Cerebellar nuclear complex (tissue), 1 donor: ENCODE measurements at places on chromosomes 1 and 21.

- DNase-seq, result no peak
These were observed 19.3 kb downstream of the SERTAD4 start for GRCh38 chr1:210251680-210252490.

DNA sequence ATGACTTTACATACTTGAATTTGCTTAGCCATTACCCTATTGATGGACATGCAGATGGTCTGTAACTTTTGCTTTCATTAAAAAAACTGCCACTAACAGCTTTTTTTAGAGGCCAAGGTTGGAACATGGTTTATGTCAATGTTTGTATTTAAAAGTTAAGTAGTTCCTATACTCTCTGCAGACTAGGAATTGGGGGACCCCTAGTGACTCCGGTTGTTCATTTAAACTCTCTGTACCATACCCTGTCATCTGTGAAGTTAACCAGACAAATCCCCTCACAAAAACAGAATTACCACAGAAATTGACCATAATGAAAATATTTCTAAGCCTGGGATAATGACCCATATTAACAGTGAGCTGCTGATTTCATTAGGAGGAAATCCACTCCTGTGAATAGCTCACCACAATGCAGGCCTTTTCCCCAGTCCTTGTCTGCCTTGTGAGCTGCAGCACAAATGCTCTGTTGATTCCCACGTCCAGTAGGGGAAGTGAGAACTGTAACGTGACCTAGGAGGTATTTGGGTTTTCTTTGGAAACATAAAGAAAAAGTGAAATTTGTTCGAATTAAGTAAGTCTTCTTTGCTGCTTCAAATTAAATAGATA, 30.2 kb upstream of the CD101 start:
- DNase-seq, result no peak

GRCh38 chr1:4586611-4587160, 67.7 kb upstream of the AJAP1 start:
- DNase-seq, result no peak

GRCh38 chr21:28431022-28431421, 561.7 kb downstream of the LTN1 start:
- no peak for DNase-seq

GRCh38 chr1:222994511-222995235, 148.4 kb downstream of the TLR5 start:
- DNase-seq, result no peak

GRCh38 chr1:211337430-211338223, 11.0 kb downstream of the TRAF5 start:
- no peak for DNase-seq
